T follicular helper cell (primary cell): ENCODE measurements at places on chromosomes 5 and 9.

DNA sequence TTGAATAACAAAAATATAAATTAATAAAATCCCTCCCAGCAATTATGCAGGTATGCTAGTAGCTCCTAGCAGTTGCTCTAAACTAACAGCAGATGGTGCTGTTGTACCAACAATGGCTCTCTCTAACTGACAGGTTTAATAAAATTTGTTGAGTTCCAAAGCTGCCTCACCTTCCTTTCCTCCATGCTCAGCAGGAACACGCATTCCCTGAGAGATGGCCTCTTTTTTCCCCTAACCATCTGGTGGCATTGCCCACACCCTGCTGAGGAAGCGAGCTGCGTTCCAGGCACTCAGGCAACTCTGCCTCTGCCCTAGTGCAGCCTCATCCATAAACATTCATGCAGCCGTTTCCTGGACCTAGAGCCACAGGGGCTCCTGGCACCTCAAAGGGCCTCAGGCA, 106.2 kb downstream of the KLHL3 start:
- no peak for DNase-seq

DNA sequence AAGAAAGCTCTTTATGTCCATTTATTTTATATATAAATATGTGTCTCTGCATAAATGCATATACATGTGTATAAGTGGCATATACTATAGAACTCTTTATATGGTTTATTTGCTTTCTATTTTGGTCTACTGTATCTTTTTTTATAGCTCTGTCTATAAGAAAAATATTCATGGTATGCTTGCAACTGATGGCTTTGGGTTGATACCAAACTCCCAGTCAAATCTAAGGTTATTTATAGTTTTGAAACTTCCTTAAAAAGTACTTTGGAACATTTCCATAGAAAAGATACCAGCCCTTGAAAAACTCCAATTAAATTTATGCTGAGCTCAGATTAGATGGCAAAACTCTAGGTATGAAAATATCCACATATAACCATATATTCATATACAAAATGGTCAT, 120.0 kb upstream of the KLF9 start:
- DNase-seq: no peak

GRCh38 chr5:71899865-71900342, 180.8 kb downstream of the CARTPT start:
- DNase-seq: no peak

DNA sequence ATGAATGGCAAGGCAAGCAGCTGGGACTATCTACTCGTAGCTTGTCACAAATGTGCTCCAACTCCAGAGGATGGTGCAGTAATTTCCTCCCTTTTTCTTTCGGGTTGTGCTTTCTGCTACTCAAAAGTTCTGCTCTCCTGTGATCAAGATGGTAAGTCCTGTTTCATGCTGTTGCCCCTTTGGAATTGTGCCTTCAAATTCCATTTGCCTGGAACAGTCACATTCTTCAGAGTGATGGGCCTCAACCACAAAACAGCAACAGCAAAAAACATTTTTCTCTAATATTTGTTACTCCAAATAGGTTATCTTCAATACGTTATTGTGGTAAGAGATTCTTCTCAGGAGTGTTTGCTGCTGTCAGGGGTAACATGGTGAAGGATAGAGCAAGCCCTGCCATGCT, 209.3 kb downstream of the PALM2AKAP2 start:
- no peak for DNase-seq

- DNase-seq: no peak
Observed at GRCh38 chr9:127446713-127447415, 4.3 kb downstream of the RPL12 start.

- DNase-seq: no peak
Observed at GRCh38 chr5:149474198-149474597, 77.0 kb downstream of the CSNK1A1 start.

DNA sequence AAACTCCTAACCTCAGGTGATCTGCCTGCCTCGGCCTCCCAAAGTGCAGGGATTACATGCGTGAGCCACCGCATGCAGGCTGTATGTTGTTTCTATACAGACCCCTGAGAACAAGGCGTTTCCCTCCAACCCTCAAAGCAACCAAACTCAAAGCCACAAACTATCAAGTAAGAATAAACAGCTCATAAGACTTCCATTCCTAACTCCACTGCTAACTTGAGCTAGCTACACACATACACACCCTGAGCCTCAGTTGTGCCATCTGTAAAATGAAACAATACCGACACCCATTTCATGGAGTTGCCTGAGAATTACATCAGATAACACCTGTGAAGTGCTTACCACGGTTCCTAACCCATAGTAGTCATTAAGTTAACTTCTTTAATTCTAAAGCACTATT, 70.8 kb downstream of the SERINC5 start:
- DNase-seq: no peak

GRCh38 chr9:95508242-95508967, 8.4 kb downstream of the PTCH1 start:
- no peak for DNase-seq

GRCh38 chr5:78661691-78662090, 13.1 kb upstream of the LHFPL2 start:
- no peak for DNase-seq
